ENCODE measurements at places on chromosomes 11 and 22. TPM values are rescaled to one million over a fixed set of nuclear protein-coding genes. Genes with fewer than 3 reads are reported as not detected.
A peak's percentile ranks its signal among the peaks of the same experiment; 100 is the strongest.

The DBX1 gene
- total RNA-seq, result 0.14 TPM

DNA sequence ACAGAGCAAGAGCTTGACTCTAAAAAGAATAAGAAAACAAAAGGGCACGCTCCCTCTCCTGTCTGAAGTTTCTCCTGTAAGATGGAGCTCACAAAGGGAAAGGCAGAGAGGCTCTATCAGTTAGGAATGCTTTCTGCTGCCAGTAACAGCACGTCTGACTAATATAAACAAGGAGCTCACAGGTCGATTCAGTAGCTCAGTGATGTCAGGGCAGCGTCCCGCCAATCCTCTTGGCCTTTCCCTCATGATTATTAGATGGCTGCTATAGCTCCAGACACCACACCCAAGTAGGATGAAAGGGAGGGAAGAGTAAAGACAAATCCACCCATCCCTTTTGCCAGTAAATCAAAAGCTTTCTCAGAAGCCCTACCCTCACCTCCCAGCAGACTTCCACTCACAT lies 51.3 kb upstream of the HMGXB4 start:
- DNase-seq, result no peak
- H3K27ac ChIP-seq, result no peak overlapping the region
- H3K4me1 ChIP-seq, result no peaks in the 10 kb centered on the region

The ABCC8 gene
- 4.1 TPM for total RNA-seq

The APOL2 gene
- total RNA-seq, result 12.5 TPM

The CDC42BPG gene
- total RNA-seq, result 21.6 TPM

DNA sequence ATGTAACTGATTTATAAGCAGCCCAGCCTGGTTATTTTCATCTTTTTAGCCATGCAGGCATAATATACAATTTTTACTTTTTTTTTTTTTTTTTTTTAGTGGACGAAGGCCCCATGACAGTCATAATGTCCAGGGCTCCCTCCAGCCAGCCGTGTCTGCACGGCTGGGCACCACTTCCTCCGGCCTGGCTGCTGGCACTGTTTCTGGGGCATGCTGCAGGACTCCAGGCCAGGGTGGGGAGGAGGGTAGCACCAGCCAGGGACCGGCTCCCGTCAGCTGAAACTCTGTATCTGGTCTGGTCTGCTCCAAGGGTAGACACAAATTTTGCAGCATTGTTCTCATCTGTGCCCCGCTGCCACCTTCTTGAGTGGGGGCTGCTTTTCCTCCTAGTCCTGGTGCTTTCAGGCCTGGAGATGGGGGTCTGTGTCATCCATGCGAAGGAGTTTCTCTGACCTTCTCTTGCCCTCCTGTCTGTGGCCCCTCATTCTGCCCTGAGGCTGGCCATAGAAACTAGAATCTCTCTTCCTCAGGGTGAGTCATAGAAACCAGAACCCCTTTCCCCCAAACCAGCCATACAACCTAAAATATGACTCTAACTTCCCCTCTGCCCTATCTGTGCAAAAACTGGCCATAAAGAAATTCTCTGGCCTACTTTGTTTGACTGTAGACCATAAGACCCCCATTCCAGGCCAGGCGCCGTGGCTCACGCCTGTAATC lies 9.2 kb upstream of the RRP7A start:
- H3K36me3 ChIP-seq, result no peaks in the 10 kb centered on the region
- H3K27ac ChIP-seq, result no peak overlapping the region
- no peak overlapping the region for H3K4me3 ChIP-seq
- H3K27me3 ChIP-seq, result peaks cover 83% of the 10 kb centered on the region
- no peak for DNase-seq

DNA sequence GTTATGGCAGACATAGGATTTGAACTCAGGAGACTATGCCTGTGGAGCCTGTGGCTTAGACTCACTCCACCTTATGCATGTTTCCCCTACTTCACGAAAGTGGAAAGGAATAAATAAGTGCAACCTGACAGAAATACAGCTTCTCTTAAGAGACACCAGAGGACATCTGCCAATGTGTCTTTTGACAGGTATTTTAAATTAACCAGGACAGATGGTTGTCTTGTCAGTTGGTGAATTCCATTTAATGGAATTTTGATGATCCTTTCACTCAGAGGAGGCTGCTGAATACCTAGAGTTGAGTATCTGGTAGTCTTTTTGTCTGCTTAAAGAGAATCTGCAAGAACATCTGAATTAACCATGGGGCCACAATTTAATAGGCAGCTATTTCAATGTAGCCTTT lies 46.1 kb downstream of the NELL1 start:
- DNase-seq, result no peak
- H3K27ac ChIP-seq, result no peak overlapping the region
- no peaks in the 10 kb centered on the region for H3K36me3 ChIP-seq
- H3K27me3 ChIP-seq, result no peaks in the 10 kb centered on the region
- H3K4me1 ChIP-seq, result no peaks in the 10 kb centered on the region

DNA sequence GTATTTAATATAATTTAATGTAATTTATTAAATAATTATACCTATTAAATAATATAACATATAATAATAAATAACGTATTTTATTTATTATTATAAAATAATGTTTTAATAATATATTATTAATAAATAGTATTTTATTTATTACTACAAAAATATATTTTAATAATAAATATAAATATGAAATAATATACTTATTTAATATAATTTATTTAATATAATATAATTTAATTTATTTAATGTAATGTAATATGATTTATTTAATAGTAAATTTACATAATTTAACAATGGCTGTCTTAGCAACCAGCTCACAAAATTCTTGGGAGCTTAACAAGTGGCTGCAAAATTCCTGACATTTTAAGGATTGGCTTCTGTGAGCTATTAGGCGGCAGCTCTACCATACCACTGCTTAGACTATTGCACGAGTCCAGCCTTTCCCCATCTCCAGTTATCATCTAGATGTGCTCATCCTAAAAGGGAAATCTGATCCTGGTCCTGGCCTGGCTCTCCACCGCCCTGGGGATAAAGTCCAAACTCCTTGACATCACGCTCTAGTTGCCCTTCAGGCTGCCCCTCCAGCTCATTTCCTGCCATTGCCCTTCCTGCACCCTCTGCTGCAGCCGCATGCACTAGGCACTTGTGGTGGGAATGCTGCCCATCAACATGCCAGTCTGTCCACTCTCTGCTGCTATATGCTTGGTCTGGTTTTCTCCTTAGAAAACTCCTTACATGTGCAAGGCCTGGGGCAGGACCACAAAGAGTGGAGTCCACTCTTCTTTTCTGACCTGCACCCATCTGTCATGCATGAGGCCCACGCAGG lies 9.8 kb downstream of the MMP20 start:
- DNase-seq, result no peak
- no peaks in the 10 kb centered on the region for H3K27me3 ChIP-seq
- no peak overlapping the region for H3K27ac ChIP-seq
- H3K4me1 ChIP-seq, result peaks cover 40% of the 10 kb centered on the region

GRCh38 chr11:65868076-65868667 lies 4.4 kb downstream of the EFEMP2 start:
- peaks cover 14% of the 10 kb centered on the region for H3K36me3 ChIP-seq
- DNase-seq, result peak; percentile 73
- peaks cover 10% of the 10 kb centered on the region for H3K4me1 ChIP-seq
- H3K27ac ChIP-seq, result no peak overlapping the region
- peak overlapping the region; percentile 88 for H3K4me3 ChIP-seq
- H3K27me3 ChIP-seq, result peaks cover 46% of the 10 kb centered on the region

The SCN2B gene
- 0.16 TPM for total RNA-seq

DNA sequence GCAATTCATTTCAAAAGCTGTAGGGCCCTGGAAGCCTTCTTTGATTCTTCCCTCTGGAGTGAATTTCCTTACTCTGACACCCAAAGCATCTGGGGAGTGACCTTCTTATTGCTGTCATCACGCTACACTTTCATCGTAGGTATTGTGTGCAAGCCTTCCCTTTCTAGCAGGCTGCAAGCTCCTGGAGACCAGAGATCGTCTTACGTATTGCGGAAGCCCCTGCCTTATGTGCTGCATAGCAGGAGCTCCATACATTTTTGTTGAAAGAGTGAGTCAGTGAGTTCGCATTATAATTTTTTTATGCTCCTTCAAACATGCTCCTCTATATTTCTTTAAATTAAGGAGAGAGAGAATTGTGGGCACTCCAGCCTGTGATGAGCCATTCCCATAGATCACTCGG lies 21.2 kb upstream of the TMEM218 start:
- no peaks in the 10 kb centered on the region for H3K36me3 ChIP-seq
- peaks cover 42% of the 10 kb centered on the region for H3K27me3 ChIP-seq
- H3K4me3 ChIP-seq, result no peak overlapping the region
- peaks cover 6% of the 10 kb centered on the region for H3K4me1 ChIP-seq
- no peak for DNase-seq

The MMP12 gene
- not detected for total RNA-seq

The OR5B21 gene
- total RNA-seq, result not detected

GRCh38 chr22:27865496-27865895 lies 53.6 kb downstream of the PITPNB start:
- H3K36me3 ChIP-seq, result peaks cover 3% of the 10 kb centered on the region
- H3K4me3 ChIP-seq, result no peak overlapping the region
- no peak for DNase-seq
- H3K27ac ChIP-seq, result peak overlapping the region; percentile 59
- H3K4me1 ChIP-seq, result peaks cover 30% of the 10 kb centered on the region

GRCh38 chr11:72072348-72072747 lies 8.0 kb downstream of the NUMA1 start:
- no peak for DNase-seq
- no peaks in the 10 kb centered on the region for H3K27me3 ChIP-seq
- peaks cover 45% of the 10 kb centered on the region for H3K4me1 ChIP-seq
- H3K36me3 ChIP-seq, result peaks cover 15% of the 10 kb centered on the region
- no peak overlapping the region for H3K4me3 ChIP-seq

The TSPAN18 gene
- total RNA-seq, result 44.7 TPM

- peaks cover 44% of the 10 kb centered on the region for H3K27me3 ChIP-seq
- no peak overlapping the region for H3K27ac ChIP-seq
- DNase-seq, result peak; percentile 33
- no peaks in the 10 kb centered on the region for H3K36me3 ChIP-seq
Measured at GRCh38 chr11:64643920-64644646, 53.1 kb downstream of the SLC22A12 start.

- H3K4me1 ChIP-seq, result no peaks in the 10 kb centered on the region
- peaks cover 24% of the 10 kb centered on the region for H3K36me3 ChIP-seq
- no peak for DNase-seq
- no peak overlapping the region for H3K27ac ChIP-seq
Measured at GRCh38 chr22:30411780-30412179, 13.8 kb upstream of the MTFP1 start.

DNA sequence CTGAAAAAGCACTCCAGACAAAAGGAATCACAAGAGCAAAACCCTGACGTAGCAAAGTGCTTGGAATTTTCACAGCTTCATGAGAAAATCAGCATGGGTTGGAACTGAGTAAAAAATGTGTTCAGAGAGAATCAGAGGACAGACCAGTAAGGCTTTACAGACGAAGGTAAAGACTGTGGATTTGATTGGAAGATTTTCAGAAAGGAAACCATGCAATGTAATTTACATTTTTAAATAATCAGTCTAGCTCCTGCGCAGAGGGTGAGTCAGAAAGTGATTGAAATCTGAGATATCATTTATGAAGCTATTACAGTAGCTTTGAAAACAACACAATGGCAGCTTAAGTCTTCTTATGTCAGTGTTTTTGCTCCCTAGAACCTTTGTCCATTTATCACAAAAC lies 1122.3 kb downstream of the LRRC4C start:
- no peak for DNase-seq
- no peak overlapping the region for H3K27ac ChIP-seq
- H3K27me3 ChIP-seq, result no peaks in the 10 kb centered on the region
- H3K36me3 ChIP-seq, result no peaks in the 10 kb centered on the region
- H3K4me3 ChIP-seq, result no peak overlapping the region

DNA sequence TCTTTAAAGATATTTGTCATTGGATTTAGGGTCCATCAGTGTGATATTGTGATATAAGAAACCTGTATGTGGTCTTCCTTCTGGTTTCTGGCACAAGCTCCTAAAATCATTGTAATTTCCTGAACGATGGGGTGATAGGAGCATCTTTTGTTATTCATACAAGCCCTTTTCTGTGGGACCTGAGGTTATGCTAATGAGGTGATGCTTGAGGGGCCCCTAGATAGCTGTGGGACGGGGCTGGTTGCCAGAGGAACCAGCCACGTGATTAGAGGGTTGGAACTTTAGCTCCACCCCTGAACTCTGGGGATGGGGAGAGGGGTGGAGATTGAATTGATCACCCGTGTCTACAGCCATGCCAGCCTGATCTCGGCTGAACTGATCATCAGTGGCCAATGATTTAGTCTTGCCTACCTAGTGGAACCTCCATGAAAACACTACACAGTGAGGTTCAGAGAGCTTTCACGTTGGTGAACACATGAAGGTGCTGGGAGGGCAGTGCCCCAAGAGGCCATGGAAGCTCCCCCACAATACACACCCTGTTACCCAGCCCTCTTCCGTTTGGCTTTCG lies 62.8 kb downstream of the BCR start:
- H3K36me3 ChIP-seq, result peaks cover 11% of the 10 kb centered on the region
- peak; percentile 62 for DNase-seq
- H3K4me3 ChIP-seq, result peak overlapping the region; percentile 61
- H3K4me1 ChIP-seq, result peaks cover 88% of the 10 kb centered on the region
- H3K27me3 ChIP-seq, result no peaks in the 10 kb centered on the region

DNA sequence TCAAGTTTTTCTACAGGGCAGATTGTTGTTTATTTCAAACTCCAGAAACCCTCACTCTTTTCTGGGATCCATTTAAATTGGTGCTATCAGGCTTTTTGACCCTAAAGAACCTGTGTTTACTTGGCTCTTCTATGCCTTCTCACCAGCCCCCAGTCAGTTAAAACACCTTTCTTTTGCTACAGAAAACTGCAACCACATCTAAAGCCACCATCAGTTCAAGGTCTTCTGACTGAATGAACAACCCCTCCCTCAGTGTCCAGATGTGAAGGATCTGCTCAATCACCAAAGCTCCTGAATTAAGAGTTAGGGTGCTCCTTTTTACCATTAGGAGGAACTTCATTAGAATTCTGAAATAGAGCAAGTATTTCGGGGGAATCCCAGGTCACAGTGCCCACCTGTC lies 7.0 kb upstream of the GLYATL1B start:
- DNase-seq, result no peak
- H3K36me3 ChIP-seq, result no peaks in the 10 kb centered on the region
- H3K4me3 ChIP-seq, result no peak overlapping the region
- peaks cover 10% of the 10 kb centered on the region for H3K4me1 ChIP-seq
- peaks cover 3% of the 10 kb centered on the region for H3K27me3 ChIP-seq
- no peak overlapping the region for H3K27ac ChIP-seq

DNA sequence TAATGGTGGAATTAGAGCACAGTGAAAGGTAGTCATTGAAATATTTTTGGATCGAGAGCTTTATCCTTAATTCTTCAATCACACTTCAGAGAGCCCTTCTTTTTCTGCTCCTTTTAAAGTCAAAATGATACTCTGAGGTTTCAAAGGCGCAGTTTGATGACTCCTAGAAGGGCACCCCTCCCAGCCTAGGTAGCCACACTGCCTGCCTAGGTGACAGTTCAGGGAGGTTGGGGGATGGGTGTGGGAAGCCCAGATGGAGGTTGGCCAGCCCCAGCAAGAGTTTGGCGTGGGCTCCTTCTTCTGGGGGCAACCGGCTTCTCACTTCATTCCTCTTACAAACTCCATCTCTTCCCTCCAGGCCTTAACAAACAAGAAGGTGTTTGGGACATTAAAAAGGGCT lies 28.6 kb upstream of the PHF21A start:
- no peaks in the 10 kb centered on the region for H3K36me3 ChIP-seq
- no peak overlapping the region for H3K27ac ChIP-seq
- no peaks in the 10 kb centered on the region for H3K27me3 ChIP-seq
- DNase-seq, result no peak

Measured in WTC11 (cell line).